ENCODE measurements at places on chromosomes 3 and 15. TPM values are rescaled to one million over a fixed set of nuclear protein-coding genes. Genes with fewer than 3 reads are reported as not detected.

The PTX3 gene
- total RNA-seq = 35.6 TPM

The ZCWPW2 gene
- 1.3 TPM for total RNA-seq

The OR5H15 gene
- not detected for total RNA-seq

The PLSCR5 gene
- not detected for total RNA-seq

The GAP43 gene
- 4.2 TPM for total RNA-seq

The NMB gene
- total RNA-seq = 6.7 TPM
